ENCODE measurements at places on chromosomes 5 and 9.

- no peak for DNase-seq
Observed at GRCh38 chr9:93629920-93630319, 53.5 kb downstream of the PHF2 start.

DNA sequence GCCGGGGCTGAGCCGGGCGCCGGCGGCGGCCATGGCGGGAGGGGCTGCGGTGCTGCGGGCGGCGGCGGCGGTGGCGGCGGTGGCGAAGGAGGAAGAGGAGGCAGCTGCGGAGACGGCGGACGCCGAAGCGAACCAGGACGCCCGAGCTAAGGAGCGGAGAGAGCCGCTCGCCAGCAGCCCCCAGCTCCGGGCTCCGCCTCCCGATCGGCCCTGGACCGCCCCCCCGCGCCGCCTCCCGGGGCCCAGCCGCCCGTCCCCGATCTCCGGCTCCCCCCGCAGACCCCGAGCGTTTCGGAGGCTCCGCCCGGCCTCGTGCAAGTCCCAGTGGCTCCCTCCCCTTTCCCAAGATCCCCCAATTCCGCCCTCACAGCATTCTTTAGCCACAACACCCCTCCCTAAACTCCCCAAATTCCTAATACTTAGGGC, at the start of gene ASTN2:
Gene ASTN2 (minus strand): TSS at position 152 of the 426 bp plus-strand sequence. CDS start 119 bp downstream, at position 33.
- DNase-seq, result no peak

- DNase-seq, result no peak
Observed at GRCh38 chr9:106350777-106351176, 512.2 kb upstream of the ZNF462 start.

DNA sequence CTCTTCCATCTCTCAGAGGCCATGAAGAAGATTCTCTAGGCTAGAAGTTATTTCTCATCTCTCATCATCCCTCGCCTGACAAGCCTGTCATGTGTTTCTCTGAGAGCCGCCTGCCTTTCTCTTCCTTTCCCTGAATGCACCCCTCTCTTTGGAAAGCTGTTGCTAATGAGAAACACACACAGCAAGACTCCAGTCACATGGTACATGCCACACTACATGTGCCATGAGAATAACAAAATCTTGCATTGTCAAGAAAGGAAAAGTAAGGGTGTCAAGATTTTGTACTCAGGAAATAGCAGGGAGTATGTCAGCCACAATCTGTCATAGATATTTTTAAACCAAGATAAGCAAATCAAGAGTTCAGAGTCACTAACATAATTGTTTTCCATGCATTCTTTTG, 8.9 kb downstream of the AGXT2 start:
- no peak for DNase-seq

- no peak for DNase-seq
Observed at GRCh38 chr5:34439601-34440000, 216.5 kb upstream of the RAI14 start.

- no peak for DNase-seq
Observed at GRCh38 chr5:115575167-115576070, 26.9 kb downstream of the TICAM2 start.

DNA sequence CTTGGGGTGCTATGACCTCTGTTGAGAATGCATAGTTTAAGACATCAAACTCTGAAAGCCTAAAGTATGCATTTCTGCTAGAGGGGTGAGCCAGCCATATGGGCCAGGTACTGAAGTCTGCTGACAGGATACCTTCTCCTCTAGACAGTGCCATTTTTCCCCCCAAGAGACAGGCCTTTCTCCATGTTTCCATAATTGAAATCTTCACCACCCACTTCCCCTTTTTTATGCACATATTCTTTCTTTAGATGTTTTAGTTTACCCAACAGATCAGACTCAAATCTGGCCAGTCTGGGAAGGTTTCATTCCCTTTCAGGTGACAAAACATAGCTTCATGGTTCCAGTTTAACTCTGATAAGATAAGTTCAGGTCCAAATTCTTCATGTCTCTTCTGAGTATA, 212.8 kb downstream of the ADCY2 start:
- DNase-seq, result no peak

DNA sequence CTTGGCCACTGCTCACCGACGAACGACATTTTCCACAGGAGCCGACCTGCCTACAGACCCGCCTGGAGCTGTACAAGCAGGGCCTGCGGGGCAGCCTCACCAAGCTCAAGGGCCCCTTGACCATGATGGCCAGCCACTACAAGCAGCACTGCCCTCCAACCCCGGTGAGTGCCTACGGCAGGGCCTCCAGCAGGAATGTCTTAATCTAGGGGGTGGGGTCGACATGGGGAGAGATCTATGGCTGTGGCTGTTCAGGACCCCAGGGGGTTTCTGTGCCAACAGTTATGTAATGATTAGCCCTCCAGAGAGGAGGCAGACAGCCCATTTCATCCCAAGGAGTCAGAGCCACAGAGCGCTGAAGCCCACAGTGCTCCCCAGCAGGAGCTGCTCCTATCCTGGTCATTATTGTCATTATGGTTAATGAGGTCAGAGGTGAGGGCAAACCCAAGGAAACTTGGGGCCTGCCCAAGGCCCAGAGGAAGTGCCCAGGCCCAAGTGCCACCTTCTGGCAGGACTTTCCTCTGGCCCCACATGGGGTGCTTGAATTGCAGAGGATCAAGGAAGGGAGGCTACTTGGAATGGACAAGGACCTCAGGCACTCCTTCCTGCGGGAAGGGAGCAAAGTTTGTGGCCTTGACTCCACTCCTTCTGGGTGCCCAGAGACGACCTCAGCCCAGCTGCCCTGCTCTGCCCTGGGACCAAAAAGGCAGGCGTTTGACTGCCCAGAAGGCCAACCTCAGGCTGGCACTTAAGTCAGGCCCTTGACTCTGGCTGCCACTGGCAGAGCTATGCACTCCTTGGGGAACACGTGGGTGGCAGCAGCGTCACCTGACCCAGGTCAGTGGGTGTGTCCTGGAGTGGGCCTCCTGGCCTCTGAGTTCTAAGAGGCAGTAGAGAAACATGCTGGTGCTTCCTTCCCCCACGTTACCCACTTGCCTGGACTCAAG, 1.5 kb downstream of the CSF2 start:
- no peak for DNase-seq
